ENCODE measurements at places on chromosomes 11 and 22.

DNA sequence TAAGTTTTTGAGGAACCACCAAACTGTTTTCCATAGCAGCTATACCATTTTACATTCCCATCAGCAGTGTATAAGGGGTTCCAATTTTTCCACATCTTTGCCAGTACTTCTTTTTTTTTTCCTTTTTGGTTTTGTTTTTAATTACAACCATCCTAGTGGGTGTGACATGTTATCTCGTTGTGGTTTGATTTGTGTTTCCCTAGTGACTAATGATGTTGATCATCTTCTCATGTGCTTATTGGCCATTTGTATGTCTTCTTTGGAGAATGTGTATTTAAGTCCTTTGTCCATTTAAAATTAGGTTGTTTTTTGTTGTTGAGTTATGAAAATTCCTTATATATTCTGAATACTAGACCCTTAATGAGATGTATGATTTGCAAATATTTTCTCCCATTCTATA is 59.3 kb downstream of the STIM1 start:
- DNase-seq, result peak; percentile 39

GRCh38 chr11:84673753-84674152 is 953.4 kb downstream of the DLG2 start:
- DNase-seq, result no peak

GRCh38 chr11:82720267-82721065 is 13.2 kb downstream of the FAM181B start:
- no peak for DNase-seq

GRCh38 chr11:17777086-17777737 is 42.6 kb downstream of the KCNC1 start:
- no peak for DNase-seq

- no peak for DNase-seq
Measured at GRCh38 chr22:29948385-29948769, 65.4 kb downstream of the MTMR3 start.

DNA sequence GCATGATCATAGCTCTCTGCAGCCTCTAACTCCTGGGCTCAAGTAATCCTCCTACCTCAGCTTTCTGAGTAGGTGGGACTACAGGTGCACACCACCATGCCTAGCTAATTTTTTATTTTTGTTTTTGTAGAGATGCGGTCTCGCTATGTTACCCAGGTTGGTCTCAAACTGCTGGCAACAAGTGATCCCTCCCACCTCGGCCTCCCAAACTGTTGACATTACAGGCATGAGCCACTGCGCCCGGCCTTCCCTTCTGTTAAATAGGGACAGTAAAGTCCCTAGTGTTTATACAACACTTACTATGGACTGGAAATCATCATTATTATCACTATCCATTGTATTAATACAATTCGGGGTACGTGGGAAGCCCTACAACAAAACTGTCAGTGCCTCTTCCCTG is 12.6 kb downstream of the SELENOM start:
- no peak for DNase-seq

DNA sequence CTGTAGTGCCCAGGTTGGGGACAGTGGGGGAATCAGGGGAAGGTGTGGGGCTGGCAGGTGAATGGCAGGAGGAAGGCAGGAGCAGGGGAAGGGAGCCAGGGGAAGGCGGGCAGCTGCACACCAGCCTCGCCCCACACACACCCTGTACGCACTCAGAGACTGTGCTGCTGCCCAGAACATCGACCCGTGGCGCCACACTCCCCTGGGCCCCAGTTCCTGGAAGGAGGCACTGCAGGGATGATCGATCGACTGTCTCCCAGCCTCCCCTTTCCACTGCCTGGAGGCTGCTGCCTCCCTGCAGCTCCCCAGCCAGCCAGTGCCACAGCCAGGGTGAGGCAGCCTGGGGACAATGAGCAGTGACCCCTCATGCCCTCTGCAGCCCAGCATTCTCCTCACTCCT is 19.2 kb downstream of the PDE2A start:
- DNase-seq, result no peak

GRCh38 chr11:120646206-120646605 is 134.7 kb downstream of the GRIK4 start:
- DNase-seq, result no peak

- no peak for DNase-seq
Measured at GRCh38 chr11:130553306-130553705, 104.9 kb downstream of the ADAMTS15 start.

DNA sequence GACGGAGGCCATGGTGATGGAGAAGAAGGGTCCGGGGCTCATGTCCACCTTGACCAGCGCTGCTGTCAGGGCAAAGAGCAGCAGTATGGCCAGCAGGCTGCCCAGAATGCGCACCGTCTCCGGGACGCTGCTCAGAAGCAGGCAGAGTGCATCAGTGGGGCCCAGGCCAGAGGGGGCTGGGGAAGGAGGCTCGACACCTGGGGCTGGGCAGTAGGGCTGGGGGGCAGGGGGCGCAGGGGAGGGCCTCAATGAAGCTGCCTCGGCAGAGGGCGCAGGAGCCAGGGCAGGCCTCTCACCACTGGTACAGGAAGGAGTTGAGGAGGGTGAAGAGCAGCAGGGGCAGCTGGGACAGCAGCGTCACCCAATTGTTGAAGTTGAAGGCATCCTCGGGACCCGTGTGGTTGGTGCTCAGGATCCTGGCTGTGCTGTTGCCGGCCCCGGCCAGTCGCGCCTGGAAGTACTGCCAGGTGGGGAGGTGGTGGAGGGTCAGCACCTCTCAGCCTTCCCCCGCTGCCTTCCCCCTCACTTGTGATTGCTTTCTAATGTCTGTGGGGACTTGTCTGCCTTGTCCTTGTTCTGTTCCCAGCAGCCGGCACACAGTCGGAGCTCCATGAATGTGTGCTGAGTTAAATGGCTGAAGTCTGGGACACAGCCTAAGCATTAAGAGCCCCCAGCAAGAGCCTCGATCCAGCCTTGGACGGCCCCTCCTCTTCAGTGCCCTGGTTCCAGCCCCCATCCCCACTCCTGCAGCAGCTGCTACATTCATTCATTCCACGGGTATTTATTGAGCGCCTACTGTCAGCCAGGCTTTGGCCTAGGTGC is 2.3 kb downstream of the SLC29A2 start:
- no peak for DNase-seq

- no peak for DNase-seq
Measured at GRCh38 chr11:30203850-30204249, 27.0 kb upstream of the FSHB start.

- peak; percentile 47 for DNase-seq
Measured at GRCh38 chr11:47509077-47509536, 43.8 kb downstream of the CELF1 start.

GRCh38 chr11:57239348-57239747 is 2.3 kb upstream of the APLNR start:
- DNase-seq, result no peak

DNA sequence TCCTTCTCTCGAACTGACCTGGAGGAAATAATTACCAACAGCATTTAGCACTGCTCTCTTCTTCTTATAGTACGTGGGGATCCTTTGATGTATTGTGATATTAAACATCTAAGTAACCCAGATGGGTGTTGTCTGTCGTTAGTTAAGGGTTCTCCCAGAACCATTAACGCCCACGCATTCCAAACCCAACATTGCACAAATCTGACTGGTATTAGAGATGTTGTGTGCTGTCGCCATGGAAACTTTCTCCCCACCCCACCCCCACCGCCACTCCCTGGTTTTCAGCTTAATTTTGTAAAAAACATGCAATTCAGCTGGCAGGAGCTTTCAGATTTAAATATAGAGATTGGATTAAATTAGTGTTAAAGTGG is 1495.2 kb downstream of the TBC1D22A start:
- no peak for DNase-seq

GRCh38 chr11:134742224-134742612 is 330.2 kb upstream of the B3GAT1 start:
- no peak for DNase-seq

DNA sequence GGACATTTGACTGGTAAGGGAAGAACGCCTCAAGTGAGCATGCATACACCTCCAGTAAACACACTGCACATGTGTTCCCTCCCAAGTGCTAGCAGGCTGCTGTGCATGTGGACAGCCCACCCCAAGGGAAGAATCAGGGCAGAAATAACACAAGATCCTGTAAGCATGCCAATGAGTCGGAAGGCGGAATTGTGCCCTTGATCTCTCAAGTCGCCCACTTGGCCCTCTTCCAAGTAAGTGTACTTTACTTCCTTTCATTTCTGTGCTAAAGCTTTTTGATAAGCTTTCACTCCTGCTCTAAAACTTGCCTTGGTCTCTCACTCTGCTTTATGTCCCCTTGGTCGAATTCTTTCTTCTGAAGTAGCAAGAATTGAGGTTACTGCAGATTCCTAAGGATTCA is 139.6 kb downstream of the TRPC6 start:
- no peak for DNase-seq

DNA sequence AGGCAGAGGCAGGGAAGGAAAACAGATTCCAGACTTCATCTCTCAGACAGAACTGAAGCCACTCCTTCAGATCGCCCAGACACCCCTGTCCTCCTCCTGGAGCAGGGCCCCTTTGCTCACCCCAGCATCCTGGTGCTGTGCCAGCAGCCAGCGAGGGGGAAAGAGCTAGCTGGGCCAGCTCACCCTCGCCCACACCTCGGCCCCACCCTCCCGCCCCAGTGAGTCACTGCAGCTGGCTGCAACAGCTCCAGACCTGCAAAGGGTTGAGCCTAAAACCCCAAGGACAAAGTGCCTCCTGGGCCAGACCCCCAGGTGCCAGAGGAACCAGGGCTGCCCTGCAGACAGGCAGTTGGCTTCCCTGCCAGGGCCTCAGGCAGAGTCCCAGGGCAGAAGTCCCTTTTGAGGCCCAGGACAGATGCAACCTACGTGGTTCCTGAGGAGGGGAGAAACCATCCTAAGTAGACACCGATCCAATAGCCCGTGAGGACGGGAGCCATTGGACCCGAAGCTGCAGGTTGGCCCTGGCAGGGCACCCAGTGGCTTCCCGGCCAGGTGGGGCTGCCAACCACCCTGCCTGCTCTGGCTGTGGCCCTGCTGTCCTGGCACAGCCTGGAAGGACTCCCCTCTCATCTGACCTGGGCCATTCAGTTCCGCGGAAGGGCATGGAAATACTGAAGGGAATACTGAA is 7.2 kb downstream of the AHNAK start:
- DNase-seq, result peak; percentile 77

DNA sequence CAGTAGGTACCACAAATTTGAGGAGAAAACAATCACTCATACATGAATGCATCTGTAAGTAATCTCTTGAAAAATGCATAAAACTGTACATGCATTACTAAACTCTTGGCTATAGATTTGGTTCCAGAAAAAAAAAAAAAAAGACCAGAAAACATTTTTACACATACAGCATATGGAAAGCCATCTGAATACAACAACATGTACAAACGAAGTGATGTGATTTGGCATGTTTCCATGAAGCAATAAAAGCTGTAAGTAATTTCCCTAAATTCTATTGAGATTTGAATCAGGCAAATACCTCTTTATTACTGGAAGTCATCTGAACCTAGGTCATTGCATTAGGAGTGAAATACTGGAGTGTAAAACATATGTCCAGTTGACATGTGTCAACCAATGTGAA is 31.9 kb upstream of the ZC3H12C start:
- no peak for DNase-seq

DNA sequence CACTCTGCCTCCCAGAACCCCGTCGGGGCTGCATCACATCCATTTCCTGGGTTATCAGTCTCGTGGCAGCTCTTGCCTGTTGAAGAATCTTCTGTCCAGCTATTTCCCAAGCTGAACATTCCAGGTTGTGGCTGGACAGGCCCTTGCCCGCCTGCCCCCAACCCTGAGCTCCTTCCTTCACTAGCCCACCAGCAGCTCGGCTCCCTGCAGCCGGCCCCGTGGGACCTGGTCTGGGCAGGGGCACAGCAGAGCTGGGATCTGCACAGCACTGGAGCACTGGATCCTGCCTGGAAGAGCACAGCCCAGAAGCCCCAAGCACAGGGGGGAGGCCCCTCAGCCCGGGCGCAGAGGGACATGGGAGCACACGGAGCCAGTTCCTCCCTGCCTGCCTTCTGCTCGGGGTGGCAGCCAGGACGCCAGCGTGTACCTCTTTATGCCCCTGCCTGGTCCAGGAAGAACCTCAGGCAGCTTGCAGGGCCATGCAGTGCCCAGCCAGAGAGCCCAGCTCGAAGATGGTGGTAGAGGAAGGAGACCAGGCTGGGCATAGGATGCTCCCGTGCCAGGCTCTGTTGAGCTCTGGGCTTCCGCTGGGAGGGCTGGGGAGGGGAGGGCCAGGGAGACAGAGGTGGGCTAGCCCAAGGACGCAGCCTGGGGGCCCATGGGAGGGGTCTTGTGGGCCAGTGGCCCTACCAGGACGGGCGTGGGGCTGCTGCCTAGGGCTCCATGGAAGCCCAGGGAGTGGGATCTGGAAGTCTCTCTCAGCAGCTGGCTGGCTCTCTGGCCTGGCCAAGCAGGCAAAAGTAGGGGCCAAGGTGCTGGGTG is 16.6 kb upstream of the GNB1L start:
- no peak for DNase-seq

- DNase-seq, result no peak
Measured at GRCh38 chr22:42905702-42906183, 48.7 kb upstream of the ARFGAP3 start.

DNA sequence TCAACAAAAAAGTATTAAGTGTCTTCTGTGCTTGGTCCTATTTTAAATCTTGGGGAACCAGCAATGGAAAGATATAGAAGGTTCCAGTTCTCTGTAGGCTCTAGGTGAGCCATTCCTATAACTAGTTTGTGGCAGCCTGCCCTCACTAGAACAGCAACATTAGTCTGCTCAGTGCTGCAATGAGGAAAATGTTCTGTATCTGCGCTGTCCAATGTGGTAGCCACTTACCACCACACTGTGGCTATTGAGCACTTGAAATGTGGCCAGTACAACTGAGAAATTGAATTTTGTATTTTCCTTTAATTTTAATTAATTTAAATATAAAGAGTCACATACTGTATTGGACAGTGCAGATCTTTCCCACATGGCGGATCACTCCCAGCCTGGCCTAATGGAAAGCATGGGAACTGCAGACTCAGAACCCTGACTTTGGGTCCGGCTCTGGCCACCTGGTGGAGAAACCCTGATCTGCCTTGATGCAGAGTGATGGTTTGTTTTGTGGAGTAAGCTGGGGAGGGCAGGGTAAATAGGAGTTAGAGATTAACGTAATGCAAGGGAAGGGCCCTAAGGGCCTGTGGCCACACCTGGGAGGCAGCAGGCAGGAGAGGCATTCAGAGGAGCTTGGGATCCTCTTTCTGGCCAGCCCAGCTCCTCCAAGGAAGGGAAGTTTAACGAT is 101.0 kb downstream of the ME3 start:
- DNase-seq, result no peak

DNA sequence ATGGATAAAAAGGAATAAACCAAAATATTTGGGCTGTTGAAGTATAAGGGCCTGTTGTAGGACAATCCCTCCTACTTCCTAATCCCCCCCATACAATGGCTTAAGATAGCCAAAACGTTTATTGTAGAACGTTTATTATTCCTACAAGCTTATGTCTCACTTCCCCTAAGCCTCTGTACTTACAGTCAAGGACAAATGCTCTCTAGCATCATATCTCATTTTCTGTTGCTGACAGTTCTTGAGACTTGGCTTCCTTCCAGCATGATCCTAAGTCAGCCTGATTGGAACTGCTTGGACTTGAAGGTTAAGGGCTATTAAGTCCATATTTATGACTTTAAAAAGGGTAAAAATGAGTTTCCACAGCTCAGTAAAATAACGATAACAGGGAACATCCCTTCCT is 8.8 kb downstream of the MISFA start:
- no peak for DNase-seq

Measured in suppressor macrophage treated with lipopolysaccharide for 1 hour (primary cell).